ENCODE measurements at places on chromosomes 2 and 18. TPM values are rescaled to one million over a fixed set of nuclear protein-coding genes. Genes with fewer than 3 reads are reported as not detected.
A peak's percentile ranks its signal among the peaks of the same experiment; 100 is the strongest.

STON1 gene
- total RNA-seq: 13.4 TPM

DNA sequence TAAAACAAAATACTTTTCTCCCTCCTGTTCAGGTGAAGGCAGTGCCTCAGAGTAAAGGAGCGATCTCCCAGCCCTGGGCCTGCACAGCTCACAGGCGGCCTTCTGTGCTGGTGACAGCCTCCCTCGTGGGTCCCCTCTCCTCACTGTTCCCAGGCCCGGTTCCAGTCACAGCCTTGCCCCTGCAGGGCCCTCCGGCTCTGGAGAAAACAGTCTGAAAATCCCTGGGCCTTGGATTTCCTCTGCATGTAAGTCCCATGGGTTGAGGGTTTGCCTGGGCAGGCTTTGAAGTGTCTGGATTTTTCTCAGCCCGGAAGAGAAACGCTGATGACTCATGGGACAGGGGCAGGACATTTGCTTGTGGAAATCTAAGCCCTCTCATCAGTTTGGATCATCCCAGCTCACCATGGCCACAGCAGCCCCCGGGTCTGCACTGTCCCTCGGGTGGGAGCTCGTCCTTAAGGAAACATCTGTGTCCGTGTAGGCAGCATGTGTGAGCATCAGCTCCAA is 186.1 kb upstream of the RAB12 start:
- peak; percentile 5 for DNase-seq

DNA sequence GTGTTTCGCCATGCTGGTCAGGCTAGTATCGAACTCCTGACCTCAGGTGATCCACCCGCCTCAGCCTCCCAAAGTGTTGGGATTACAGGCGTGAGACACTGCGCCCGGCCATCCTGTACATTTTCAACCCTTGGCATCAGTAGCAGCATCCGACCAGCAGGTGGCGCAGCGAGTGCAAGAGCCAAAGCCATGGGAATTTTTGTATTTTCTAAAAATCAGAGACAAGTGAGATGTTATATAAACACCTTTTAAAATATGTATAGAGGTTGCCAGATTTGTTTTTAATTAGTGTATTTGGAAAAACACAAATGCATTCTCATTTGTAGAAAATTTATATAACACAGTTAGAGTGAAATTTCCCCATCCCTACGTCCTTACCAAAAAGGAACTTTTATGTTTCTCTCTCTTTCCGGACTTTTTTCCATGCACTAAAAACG is 36.8 kb downstream of the MOGAT1 start:
- peak; percentile 92 for DNase-seq

GRCh38 chr2:125224830-125225229 is 1199.7 kb downstream of the CNTNAP5 start:
- DNase-seq: no peak

GRCh38 chr2:16537347-16537746 is 128.3 kb downstream of the CYRIA start:
- no peak for DNase-seq

EML6 gene
- 10.8 TPM for total RNA-seq

GRCh38 chr2:174009488-174010223 is 44.5 kb upstream of the SP3 start:
- no peak for DNase-seq

DYNAP gene
- not detected for total RNA-seq

DNA sequence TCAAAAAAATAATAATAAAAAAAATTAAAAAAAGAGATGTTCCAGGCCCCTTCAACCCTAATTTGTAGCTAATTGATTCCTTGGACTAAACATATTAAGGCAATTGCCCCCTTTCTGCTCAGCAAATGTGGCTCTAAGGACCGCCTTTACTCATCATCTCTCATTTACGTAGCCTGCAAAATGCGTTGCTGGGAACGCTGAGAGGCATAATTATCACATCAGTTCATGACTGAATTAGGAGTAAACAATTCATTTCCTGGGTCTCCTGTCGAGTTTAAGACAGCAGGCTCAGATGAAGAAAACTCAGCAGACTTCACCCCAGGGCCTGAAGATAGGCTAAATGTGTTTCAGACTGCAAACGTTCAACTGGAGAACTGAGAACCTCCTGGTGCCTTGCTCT is 413.5 kb downstream of the NBAS start:
- no peak for DNase-seq

SP5 gene
- total RNA-seq: 4.5 TPM

DNA sequence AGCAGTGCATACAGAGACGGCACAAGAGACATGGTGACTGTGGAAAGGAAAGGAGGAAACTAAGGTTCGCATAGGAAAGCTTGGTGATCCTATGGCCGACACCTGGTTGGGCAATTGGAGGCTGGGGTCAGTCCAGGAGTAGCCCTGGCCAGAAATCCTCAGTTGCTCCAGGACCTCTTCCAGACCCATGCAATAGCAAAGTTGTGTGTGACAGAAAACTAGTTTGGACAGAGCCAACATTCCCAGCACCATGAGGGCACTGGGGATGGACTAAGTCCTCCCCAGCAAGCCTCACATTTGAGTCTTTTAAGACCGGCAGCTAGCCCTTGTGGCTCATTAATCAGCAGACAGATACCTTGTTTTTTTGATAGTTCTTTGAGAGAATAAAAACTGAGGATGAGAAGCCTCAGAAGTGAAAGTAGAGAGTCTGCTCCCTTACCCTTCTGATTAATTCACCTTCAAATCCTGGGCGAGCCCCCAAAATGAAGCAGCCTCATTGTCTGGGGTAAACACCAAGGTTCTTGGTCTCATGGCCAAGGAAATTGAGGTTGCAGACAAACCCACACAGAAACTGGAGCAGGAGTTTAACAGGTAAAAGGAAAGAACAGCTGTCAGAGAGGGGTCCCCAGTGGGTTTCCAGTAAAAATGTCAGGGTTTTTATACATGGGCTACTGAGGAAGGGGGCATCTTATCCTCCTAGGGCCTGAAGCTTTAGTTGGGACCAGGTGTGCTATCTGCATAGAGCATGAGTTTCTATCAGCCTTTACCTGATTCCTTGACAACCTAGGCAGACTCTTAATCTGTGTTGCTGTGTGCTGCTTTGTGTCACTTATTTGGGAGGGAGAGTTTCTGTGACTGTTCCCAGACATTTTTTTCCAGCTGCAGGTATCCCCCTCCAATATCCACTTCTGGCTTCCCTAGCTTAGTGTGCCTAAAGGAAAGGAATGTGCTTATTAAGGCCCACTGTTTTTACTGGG is 39.1 kb downstream of the STK17B start:
- DNase-seq: no peak

DNA sequence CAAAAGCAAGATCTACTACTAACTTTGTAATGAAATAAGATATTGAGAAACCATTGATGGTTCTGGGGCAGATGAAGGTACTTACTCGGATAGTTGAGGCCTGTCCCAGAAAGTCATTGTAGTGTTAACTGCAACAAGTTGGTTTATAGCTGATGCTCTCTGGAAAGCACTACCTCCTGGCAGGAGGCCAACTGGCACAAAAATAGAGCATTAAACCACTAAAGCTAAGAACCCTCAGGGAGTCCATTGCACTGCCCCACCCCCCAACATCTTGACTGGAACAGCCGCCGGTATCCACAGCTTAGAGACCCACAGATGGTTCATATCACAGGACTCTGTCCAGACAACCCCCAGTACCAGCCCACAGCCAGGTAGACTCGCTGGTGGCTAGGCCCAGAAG is 552.5 kb upstream of the CRIM1 start:
- DNase-seq: peak; percentile 39

DNA sequence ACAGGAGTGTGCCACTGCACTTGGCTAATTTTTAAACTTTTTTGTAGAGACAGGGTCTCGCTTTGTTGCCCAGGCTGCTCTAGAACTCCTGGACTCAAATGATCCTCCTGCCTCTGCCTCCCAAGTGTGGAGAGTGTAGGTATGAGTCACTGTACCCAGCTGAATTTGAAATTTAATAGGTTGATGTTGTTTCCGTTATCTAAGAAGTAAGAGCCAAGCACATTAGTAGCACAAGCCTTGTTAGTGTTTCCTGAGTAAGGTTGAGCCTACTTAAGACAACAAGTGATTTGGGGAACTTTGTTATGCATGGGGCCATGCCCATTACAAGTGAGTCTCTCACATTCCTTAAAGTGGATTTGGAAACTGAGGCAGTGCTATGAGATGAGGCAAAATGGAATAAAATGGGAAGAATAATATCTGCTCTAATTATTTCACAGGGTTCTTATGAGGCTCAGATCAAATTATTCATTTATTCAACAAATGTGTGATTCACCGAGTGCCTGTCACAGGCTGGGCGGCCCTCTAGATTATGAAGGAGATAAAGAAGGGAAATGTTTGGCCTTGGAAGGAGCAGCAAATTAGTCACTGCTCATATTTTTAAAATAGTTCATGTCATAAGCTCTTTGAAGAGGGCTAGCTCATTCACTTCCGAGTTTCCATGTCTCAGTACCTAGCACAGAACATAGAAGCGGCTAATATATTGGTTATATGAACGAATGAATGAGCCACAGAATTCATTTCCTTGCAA is 217.2 kb downstream of the LDLRAD4 start:
- DNase-seq: no peak

DNA sequence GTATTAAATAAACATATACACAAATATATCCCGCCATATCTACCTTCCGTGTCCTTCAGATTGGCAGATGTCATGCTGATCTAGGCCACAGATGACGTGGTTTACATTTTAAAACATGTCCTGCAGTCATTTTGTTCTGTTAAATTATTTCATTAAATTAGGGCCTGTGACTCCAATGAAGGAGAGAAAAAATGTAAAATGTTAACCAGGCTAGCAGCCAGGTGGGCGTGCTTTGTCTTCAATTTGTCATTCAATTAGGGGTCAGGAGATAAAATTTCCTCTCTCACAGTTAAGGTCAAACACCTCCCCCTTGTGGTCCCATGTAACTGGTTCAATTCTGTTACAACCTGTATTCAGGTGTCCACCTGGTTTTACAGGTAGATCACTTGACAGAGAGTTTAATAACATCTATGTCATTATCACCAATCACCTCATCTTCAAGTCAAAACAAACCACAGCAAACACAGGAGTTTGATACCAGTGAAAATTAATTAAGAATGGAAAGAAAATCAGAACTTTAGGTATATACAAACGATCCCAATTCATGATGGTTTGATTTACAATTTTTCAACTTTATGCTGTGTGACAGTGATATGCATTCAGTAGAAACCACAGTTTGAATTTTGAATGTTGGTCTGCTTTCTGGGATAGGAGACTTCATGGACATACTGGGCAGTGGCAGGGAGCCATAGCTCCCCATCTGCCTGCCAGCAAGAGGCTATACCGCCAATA is 339.4 kb downstream of the CMPK2 start:
- peak; percentile 30 for DNase-seq

DNA sequence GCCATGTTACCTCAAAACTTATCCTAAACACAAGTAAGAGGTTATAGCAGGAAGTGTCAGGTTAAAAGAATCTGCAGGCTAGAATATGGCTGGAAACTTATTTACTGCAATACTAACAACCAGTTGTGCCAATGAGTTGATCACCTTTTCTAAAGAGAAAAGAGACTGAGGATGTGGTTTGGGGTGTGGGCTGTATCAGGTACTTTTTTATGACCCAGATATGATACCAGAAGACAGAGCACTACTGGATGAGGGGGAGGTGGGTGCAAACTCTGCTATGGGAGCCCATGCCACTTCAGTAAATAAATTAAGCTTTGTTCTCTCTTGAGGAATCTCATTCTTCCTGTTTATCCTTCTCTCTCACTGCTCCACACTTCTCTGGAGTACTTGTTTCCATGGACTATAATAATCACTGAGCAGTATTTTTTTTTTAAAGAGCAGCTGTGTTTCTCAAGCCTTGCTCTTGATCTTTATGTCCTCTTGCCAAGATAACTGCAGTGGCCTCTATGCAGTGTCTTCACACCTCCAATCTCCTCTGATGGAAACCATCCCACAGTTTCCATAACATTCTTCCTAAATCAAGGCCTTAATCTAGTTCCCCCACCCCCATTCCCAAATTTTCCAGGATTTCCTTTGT is 51.2 kb upstream of the NOSTRIN start:
- peak; percentile 69 for DNase-seq

DNA sequence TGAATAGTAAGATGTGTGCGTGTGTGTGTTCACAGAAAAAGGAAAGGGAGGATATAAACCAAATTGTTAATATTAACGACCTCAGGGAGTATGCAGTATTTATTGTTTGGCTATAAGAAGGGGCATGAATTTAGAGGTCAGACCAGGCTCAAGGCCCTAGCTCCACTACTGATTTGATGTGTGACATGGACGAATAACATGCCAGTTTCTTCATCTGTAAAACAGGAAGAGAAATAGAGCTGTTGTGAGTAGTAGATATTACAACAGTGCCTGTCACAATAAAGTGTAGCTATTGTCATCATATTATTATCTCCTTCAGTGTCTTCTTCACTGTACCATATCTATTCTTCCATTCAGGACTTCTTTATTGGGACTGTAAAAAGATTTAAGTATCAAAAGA is 4.1 kb upstream of the MAT2A start:
- no peak for DNase-seq

ZNF396 gene
- total RNA-seq: 1.5 TPM

GRCh38 chr2:70356941-70357683 is 55.2 kb upstream of the FAM136A start:
- DNase-seq: no peak

DNA sequence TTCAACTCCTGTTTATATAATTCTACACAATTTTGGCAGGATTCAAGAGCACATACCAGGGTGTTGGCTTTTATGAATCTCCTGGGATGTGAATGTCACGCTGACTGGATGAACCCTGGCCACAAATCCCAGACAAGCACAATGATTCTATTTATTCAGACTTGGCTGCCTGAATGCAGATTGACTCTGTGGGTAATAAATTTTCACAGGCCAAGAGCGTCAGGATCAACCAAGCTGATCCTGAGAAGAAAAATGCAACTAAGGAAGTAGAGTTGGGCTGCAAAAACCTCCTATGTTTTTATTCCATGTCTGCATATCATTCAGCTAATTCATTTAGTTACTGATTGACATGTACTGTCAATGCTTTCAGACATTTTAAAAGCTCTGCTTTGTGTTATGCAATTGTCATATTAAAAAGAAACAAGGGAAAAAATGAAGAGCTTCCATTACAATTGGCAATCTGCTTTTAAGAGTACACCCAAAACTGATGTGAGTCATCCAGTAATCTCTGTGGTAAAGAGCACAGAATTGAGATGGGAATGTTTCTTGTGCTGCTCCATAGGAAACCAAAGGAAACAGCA is 173.0 kb upstream of the REV1 start:
- DNase-seq: peak; percentile 96

DNA sequence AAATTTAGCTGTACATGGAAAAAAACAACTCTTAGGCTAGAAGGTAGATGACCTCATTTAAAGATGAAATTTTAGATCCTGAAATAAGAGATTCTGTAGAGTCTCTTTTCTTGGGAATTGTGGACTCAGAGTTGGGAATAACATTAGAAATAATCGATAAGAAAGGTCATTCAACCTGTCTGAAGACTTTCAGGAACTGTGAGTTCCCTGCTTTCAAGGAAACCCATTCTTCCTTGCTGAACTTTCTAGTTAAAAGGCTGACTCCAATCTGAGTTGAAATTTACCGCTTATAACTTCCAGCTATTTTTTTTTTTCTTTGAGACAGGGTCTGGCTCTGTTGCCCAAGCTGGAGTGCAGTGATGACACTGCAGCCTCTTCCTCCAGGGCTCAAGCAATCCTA is 16.8 kb upstream of the SMAD7 start:
- no peak for DNase-seq

All from tongue (tissue), 3 donors.